ENCODE measurements at places on chromosomes 6 and 20.

- DNase-seq = no peak
Observed at GRCh38 chr20:13799040-13799439, 14.2 kb downstream of the NDUFAF5 start.

GRCh38 chr6:168319279-168320111 lies at the start of gene DACT2:
TSS of gene DACT2 (minus strand) at chr6:168319777. CDS start at chr6:168319633, 144 bp downstream.
- no peak for DNase-seq

GRCh38 chr20:62734881-62735280 lies 26.2 kb downstream of the NTSR1 start:
- no peak for DNase-seq

GRCh38 chr6:38796006-38796405 lies 80.9 kb downstream of the DNAH8 start:
- no peak for DNase-seq

- DNase-seq = no peak
Observed at GRCh38 chr6:142500250-142500786, 198.5 kb downstream of the ADGRG6 start.

- DNase-seq = no peak
Observed at GRCh38 chr20:59954718-59955117, 3.5 kb upstream of the CDH26 start.

DNA sequence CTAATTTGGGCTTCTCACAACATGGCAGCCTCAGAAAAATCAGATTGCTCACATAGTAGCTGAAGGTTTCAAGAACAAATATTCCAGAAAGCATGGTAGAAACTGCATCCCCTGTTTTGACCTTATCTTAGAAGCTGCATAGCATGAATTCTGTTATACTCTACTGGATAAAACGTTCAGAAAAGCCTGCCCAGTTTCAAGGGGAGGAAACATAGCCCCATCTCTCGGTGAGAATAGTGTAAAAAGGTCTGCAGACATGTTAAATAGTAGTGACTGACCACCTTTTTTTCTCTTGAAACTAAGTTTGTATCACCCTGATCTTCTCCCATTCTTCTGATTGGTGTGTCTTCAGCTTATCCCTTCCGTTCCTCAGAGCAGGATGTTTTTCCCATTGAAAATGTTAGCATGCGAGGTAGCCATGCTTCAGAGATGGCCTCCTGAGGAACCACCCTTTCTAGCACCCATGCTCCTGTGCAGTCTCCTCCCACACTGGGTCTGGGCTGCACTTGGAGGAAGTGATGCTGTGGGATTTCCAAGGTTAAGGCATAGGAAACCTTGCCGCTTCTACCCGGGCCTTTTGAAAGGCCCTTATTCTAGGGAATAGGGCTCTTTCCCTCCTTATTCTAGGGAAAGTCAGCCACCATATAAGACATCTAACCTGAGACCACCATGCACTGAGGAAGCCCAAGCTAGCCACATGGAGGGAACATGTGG lies 50.1 kb downstream of the MARCKS start:
- DNase-seq = no peak

- no peak for DNase-seq
Observed at GRCh38 chr20:62139636-62140035, 3.6 kb downstream of the PSMA7 start.

DNA sequence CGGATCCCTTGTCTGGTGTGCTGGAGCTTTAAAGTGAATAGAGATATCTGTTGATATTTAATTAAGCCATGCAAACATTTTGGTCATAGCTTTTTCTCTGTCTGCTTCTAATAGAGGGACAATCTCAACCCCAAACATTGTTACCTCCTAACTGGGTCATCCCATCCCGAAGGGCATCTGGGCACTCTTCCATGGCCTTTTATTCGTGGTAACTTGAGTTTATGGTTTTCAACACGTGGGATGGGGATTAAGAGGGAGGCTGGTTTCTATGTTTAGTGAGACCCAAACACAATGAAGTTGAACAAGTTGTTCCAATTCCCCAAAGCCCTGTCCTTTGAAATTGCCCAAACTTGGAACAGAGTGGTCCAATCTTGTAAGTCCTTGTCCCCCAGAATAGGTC lies 1.4 kb upstream of the ENPP5 start:
- no peak for DNase-seq

- DNase-seq = no peak
Observed at GRCh38 chr6:82775361-82775760, 290.3 kb downstream of the UBE3D start.

DNA sequence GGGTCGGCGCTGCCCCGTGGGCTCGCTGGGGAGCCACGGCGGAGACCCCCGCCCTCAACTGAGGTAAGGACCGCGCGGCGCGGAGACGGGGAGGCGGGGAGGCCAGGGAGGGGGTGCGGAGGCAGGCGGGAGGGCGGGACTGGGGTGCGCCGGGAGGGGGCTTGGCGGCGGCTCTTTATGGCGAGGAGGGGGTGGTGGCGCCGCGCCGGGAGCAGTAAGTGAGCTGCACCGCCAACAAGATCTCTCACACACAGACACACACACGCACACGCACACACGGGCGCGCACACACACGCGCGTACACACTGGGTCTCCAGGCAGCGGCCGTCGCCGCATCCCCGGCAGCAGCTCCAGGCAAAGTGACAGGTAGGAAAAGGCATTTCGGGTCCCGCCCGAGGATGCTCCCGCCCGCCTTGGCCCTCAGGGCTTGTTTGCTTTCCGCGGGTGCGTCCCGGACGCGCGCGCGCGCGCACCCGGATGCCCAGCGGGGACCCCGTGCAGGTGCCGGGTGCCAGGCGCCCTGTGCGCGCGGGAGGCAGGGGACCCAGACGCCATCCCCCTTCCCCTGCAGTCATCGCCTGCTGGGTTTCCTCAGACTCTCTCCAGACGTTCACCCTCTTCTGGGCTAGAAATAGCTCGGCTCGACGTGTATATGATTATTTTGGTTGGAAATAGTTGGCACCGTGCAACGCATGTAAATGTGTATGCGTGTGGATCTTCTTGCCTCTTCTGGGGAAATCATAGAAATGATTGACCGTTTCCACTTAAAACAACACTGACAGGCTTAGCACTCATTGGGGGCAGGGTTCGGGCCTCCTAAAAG lies at the start of gene PLCB4:
Gene PLCB4 (plus strand): TSS at position 247 of the 823 bp plus-strand sequence. CDS start 238,728 bp downstream, outside the sequence.
- DNase-seq = peak; percentile 36

DNA sequence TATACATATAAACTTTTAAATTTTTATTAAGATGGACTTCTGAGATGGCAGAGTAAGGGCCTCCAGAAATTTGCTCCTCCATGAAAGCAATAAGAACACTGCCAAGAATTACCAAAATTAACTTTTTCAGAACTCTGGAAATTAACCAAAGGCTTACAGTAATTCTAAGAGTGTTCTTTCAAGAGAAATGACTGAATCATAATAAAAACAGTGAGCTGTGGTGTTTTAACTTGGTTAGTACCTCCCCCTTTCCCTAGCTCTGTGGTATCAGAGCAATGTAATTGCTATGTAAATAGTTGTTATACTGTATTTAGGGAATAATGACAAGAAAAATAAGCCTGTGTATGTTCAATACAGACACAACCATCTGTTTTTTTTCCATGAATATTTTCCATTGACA lies 19.0 kb downstream of the HECA start:
- no peak for DNase-seq

DNA sequence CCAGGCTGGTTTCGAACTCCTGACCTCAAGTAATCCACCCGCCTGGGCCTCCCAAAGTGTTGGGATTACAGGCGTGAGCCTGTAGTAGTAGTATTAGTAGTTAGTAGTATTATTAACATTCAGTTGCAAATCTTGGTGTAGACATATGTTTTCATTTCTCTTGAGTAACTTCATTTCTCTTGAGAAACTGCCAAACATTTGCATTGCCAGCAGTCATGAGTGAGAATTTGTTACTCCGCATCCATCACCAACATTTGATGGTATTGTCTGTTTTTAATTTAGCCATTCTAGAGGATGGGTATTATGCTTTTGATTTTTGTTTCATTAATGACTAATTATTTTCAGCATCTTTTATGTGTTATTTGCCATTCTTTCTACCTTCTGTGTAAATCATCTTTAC lies 1.5 kb upstream of the ERVFRD-1 start:
- no peak for DNase-seq

DNA sequence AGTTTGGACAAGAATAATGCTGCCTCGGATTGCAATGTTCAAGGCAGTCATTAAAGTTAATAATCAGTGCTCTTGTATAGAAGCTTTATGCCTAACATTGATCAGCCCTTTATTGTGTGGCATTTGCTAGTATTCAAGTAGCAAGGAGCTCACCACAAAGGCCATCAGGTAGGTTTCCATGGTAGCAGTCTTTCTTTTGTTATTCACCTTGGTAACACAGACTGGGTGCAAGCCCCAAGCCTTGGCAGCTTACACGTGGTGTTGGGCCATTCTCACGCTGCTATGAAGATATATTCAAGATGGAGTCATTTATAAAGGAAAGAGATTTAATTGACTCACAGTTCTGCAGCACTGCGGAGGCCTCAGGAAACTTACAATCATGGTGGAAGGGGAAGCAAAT lies 149.3 kb downstream of the ADAT2 start:
- no peak for DNase-seq

DNA sequence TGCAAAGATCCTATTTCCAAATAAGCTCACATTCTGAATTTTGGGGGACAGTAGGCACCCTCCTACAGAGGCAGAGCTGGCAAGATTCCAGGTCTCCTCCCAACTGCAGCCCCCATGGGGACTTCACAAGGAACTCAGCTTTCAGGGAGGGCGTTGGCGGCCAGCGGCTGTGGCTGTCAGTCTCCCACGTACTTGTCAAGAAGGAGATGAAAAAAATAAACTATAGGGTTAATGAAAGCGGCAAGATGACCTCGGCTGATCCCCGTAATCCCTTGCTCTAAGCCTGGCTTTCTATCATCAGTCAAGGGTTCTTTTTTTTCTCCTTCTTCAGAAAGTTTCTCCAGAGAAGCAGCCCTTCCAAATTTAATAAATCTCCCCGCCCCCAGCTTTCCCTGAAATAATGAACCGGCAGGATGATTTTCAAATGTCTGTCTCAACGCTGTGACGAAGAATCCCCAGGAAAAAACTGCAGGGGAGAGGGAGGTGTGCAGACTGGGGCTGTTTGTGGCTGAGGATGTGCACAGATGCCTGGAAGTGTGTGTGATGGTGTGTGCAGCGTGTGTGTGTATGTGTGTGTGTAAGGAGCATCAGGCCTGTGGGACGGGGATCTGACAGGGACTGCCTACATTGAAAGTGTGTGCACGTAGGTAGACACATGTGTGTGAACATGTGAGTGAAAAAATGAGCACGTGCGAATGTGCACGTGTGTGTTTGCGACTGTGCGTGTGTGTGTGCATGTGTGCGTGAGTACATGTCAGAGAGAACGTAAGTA lies 78.7 kb downstream of the SLC2A10 start:
- no peak for DNase-seq

DNA sequence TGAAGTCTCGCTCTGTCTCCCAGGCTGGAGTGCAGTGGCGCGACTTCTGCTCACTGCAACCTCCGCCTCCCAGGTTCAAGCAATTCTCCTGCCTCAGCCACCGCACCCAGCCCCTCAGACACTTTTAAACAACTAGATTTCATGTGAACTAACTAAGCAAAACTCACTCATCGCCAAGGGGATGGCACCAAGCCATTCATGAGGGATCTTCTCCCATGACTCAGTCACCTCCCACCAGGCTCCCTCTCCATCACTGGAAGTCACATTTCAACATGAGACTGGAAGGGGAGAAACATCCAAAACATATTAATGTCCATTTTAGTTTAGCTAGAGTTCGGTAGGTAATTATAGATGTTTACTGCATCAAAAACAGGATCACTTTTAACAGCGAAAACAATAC lies 95.9 kb upstream of the PRL start:
- DNase-seq = no peak

GRCh38 chr20:17771206-17772004 lies 71.6 kb downstream of the BANF2 start:
- DNase-seq = no peak

- DNase-seq = no peak
Observed at GRCh38 chr6:67102743-67103142, 1395.7 kb upstream of the EYS start.

DNA sequence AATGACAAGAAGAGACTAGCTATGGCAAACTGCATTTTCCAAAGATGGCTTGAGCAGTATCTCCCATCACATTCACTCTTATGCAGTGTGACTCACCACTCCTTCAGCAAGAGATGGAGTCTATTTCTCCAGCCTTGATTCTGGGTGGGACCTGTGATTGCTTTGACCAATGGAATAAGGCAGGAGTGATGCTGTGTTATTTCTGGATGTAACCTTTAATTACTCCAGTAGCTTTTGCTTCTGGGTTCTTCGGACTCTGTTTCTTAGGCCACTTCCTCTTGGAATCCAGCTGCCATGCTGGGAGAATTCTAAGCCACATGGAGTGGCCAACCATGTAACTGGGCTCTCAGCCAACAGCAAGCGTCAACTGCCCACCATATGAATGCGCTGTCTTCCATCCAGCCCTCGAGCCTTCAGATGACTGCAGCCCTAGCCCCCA lies 50.7 kb downstream of the TGM2 start:
- DNase-seq = no peak

GRCh38 chr20:33229843-33230242 lies 6.0 kb upstream of the BPIFA1 start:
- no peak for DNase-seq

GRCh38 chr20:47950124-47950912 lies 165.0 kb upstream of the SULF2 start:
- peak; percentile 50 for DNase-seq

GRCh38 chr6:138944412-138944811 lies 43.6 kb downstream of the REPS1 start:
- DNase-seq = no peak

DNA sequence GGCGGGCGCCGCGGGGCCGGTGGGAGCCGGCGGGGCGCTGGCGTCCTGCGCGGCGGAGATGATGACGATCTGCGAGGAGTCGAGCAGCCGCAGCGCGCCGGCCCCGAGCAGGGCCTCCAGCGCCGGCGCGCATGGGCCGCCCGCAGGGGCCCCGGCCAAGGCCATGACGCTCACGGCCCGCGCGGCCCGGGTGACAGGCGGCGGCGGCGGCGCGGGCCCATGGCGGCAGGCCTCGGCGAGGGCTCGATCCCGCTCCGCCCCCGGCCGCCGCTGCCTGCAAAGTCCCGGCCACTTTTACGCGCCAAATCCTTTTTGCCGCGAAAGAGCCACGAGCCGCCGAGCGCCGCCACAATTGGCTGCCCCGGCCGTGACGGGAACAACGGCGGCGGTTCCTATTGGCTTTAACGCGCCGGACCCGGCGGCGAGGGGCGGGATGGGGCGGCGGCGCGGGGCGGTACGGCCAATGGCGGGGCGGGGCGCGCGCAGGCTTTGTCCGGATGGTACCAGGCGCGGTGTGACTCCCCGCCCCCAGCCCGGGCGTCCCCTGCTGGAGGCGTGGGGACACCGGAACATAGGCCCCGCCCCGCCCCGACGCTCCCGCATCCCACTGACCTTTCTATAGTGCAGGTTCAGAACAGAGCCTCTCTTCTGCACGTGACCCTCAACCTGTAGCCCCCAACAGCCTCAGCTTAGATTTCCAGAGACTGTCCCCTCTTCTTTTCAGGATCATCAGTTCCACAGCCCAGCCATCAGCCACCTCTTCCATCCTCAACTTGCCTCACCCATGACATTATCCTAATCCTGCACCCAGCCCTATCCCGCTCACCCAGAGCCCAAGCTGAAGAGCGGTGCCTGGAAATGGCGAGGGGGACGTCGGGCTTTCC lies at the start of gene E2F1:
Gene E2F1 (minus strand): TSS at position 286 of the 884 bp plus-strand sequence. CDS start 121 bp downstream, at position 165.
- DNase-seq = peak; percentile 96

- DNase-seq = no peak
Observed at GRCh38 chr6:151630991-151631655, 137.3 kb downstream of the CCDC170 start.
